ENCODE measurements at places on chromosomes 13 and 19.

GRCh38 chr13:45402641-45403040 lies 15.5 kb downstream of the SLC25A30 start:
- no peak for DNase-seq

DNA sequence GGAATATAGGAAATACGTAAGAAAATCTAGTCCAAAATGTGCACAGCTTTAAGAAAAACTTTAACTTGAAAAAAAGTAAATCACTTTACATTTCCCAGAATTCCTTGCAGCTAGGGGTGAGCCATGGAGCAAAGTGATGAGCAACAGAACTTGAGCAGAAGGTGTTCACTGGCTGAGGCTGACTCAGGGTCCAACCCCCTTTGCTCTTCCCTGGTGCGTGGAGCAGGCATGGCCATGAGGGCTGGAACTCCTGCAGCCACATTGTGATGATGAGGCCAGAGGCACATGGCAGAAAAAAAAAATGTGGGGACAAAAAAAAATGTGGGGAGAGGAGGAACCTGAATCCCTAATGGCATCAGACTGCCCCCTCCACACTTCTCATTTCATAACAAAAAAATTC lies 9.9 kb upstream of the PLA2G4C start:
- DNase-seq: no peak

DNA sequence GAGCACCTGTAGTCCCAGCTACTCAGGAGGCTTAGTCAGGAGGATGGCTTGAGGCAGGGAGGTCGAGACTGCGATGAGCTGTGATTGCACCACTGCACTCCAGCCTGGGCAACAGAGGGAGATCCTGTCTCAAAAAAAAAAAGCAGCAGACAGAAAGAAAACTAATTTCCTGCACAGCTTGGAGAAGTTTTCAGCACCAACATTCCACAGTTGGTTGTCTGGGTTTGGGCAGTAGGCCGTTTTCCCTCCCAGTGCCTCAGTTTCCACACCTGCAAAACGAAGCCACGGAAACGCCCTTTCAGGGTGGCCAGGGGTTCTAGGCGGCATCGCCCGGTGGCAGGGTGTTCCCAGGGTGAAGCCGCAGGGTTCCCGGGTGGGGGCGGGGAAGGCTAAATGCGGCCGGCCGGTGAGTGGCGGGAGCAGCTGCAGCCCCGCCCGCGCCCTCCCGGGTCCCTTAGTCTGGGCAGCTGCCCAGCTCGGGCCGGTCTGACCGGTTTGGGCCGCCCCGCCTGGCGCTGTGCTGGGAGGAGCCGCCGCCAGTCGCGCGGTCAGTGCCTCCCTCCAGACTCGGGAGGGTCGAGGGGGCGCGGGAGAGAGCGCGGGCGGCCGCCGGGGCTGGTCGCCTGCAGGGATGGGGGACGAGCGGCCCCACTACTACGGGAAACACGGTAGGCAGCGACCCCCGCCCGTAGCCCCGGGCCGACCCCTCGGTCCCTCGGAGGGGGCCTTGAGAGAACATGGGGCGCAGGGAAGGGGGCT lies at the start of gene SLC44A2:
Gene SLC44A2 (plus strand): TSS at position 551 of the 759 bp plus-strand sequence. CDS start 81 bp downstream, at position 632.
- DNase-seq: no peak

- no peak for DNase-seq
Observed at GRCh38 chr19:44635581-44636438, 7.9 kb upstream of the PVR start.

GRCh38 chr13:70424428-70424827 lies 316.2 kb upstream of the KLHL1 start:
- no peak for DNase-seq
